NCI-H1105 (cell line): ENCODE measurements at places on chromosomes 1 and 21.
A peak's percentile ranks its signal among the peaks of the same experiment; 100 is the strongest.

- DNase-seq, result no peak
These were observed 21.4 kb downstream of the FAAH start for GRCh38 chr1:46415514-46415913.

DNA sequence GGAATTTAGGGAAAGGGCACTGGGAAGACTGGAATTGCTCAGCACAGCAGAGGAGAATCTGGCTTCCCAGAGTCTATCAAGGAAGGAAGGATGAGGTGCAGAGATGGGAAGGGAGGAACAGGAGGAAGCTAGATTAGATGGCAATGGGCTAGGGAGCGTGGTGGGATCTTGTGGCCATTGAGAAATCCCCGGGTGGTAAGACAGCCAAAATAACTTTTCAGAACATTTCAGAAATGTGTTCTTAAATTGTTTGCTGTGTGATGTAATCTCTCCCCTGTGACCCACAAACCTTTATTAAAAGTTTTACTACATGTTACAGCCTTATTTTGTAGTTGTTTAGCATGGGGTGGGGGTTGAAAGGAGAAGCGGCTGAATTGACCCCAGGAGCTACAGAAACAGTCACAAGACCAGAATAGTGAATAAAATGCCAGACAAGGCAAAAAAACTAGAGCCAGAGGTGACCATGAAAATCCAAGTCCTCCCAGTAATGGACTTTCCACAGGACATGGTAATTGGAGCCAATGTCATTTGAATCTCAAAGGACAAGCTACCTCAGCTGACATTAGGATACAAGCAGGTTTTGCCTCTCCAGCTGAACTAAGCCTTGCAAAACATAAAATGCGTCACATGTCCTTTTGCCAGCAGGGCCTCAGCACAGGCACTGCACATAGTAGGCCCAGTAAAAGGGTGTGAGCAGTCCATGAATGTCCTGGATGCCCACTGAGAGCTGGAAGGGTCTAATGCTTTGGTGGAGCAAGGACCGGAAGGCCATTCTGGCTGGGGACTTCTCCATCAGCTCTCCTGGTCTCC, 980 bp upstream of the AHCYL1 start:
- no peak for DNase-seq

DNA sequence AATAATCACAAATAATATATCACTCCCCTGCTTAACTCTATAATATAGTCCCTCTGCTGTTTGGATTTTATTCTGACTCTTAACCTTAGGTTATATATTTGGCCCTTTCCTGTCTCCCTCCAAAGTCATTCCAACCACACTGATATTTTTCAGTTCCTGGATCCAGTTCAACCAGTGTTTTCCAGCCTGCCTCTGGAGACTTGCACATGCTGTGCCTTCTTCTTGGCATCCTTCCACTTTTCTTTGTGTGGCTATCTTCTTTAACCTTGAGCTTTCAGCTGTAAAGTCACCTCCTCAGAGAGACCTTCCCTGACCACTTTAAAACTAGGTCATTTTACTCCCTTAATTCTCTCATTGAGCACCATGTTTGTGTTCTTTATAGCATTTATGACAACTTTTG, 19.4 kb downstream of the CERS2 start:
- DNase-seq, result no peak

DNA sequence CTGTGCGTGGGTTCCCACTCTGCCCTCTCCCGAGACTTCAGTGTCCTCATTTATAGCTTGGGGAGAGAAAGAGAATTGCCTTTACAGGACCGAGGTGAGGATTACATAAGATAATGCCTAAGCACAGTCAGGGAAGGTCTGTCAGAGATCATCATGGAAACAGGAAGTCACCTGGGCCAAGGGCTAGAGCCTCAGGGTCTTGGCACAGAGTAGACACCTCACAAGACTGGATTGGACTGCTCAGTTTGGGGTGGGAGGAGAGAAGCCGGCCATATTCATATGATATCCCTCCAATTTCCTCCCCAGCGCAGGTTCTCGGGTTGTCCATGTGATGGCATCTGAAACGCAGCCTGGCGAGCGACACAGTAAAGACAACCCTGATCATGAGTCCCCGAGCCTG, 3.8 kb downstream of the CNR2 start:
- no peak for DNase-seq

GRCh38 chr1:16073490-16074119, at the start of gene FAM131C:
Gene FAM131C (minus strand): TSS chr1:16073651. CDS start chr1:16073442, 209 bp downstream.
- DNase-seq, result peak; percentile 25

DNA sequence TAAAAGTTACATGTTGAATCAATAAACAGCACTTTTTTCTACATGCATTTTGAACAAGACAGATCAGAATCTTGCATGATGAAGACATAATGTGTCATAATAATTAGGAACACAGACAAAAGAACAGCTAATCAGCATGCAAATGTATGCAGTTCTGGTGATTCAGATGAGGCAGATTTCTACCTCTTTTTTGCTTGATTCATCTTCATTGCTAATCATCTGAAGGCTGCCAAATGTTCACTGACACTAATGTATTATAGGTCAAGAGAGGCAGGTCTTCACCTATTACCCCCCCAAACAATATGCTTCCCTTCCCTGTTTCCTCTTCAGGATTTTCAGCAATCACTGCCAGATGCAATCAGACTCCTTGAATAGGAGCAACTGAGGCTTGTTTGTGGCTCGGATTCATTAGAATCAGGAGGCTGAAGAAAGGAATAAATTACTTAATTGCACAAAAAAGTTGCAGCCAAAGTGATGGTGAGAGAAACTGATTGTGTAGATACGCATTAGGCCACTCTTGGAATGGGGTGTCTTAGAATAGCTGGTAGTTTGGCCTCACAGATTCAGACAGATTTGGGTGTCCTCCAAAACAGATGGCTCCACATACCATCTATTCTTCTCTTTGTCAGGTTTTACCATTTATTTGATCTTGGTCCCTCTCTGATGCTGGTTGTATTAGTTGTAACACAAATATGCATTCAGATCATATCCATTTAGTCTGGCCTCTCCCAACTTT, 275.4 kb downstream of the RPS6KC1 start:
- no peak for DNase-seq

GRCh38 chr1:225882694-225883615, 775 bp upstream of the TMEM63A start:
- DNase-seq, result no peak

- DNase-seq, result no peak
These were observed 22.1 kb downstream of the PAPPA2 start for GRCh38 chr1:176485083-176485482.

- peak; percentile 39 for DNase-seq
These were observed 3.8 kb downstream of the LCA5L start for GRCh38 chr21:39441502-39442475.

DNA sequence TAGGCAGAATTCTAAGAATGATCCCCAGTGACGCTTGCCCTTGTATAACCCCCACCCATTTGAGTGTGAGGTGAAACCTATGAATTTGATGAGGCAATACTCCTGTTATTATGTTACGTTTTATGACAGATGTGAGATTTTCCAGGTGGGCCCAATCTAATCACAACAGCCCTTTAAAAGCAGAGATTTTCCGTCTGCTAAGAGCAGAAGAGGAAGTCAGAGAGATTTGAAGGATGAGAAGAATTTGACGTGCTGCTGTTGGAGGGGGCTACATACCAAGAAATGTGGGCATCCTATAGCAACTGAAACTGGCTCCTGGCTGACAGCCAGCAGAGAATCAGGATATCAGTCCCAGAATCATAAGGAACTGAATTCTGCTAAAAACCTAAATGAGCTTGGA, 2.4 kb upstream of the SLC19A2 start:
- no peak for DNase-seq

DNA sequence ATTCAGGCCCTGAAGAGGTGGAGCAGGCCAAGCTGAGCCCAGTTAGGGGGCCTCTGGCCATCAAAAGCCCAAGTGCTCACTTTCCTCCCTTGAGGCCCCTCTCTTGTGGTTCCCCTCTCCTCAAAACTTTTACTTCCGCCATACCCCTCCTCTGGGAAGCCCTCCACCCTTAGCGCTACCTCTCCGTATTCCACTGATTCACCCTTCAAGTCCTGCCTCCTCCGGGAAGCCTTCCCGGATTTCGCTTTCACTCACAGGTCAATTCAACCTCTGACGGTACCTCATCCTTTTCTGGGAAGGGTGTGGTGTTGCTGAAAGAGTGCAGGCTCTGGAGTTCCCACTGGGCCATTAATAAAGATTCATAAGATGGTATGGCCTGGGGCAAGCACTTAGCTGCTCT, 19.1 kb downstream of the SPOCD1 start:
- no peak for DNase-seq

- no peak for DNase-seq
These were observed 51.1 kb downstream of the ZNF326 start for GRCh38 chr1:90045853-90046563.

GRCh38 chr1:183760661-183761060, 44.3 kb upstream of the RGL1 start:
- DNase-seq, result no peak

DNA sequence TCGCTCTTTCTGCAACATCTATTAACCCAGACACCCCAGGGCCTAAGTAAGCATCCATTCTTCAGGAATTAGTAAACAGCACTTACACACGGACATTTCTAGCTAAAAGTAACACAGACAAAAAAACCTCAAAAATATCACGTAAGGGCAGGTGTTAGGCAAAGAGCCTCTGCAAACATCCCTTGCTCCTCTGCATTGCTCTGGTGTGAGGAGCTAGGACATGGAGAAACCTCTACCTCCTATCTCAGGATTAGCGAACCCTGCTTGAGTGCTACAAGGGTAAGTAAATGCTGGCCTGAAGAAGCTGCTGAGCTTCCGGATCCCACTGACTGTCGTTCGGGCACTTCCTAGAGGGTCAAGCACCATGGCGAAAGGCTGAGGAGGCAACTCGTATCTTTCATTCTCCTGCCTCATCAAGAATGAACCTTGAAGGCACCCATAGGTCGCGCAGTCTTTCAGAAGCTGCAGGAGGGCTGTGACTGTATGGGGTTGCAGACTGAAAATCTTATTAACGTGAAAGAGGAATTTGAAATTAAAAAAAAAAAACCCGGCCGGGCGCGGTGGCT, 2.1 kb downstream of the PTGER3 start:
- DNase-seq, result no peak

- DNase-seq, result no peak
These were observed 46.0 kb downstream of the TRAPPC10 start for GRCh38 chr21:44057960-44058651.

- DNase-seq, result no peak
These were observed 8.6 kb upstream of the CALML6 start for GRCh38 chr1:1906185-1907097.

DNA sequence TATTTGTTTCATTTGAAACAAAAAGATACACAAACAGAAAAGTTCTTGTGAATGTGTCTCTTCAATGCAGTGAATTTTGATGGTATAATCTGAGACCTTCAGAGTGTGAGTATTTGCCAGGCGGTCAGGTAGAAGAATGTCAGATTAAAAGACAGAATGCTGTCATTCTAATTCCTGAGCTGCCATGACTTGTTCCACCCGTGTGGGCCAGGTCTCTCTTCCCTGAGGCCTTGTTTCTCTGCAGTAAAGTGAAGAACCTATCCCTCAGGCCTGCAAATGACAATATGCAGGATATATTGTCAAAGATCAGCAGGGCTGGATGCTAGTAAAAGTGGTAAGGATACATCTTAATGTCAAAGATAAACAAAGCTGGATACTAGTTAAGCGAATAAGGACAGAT, 111.4 kb downstream of the ZP4 start:
- DNase-seq, result no peak

- DNase-seq, result no peak
These were observed 70.3 kb downstream of the PROX1 start for GRCh38 chr1:214058076-214058475.

GRCh38 chr1:216804111-216804510, 80.9 kb upstream of the ESRRG start:
- peak; percentile 78 for DNase-seq

DNA sequence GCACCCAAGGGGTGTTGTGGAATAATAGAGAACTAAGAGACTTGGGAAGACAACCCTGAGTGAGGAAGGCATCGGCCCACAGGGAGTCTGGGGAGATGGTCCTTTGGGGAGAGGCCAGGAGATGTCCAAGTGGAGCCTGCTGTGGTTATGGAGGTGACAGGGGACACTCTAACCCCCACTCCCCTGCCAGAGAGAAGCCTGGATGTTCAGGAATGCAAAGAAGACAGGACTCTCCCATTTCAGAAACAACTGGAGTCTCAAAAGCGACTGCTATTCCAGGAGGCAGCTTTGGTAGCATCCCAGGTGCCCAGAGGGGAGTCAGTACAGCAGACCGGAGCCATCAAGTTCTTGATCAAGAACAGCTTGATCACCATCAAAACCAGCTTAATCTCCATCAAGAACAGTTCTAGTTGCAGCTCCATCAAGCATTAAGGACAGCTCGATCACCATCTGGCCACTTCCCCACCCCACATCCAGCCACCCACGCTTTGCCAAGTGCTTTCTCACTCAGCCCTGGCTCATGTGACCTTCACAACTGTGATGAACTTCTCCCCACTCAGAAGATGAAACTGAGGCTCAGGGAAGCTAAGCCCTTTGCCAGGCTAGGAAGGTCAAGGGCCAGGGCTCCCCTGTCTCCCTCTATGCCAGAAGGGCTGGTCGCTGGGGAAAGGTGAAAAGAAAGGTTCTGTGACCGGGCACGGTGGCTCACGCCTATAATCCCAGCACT, 743 bp downstream of the CD52 start:
- DNase-seq, result no peak

GRCh38 chr1:51643362-51643761, 26.5 kb downstream of the OSBPL9 start:
- no peak for DNase-seq
